Kasumi-1 (cell line): ENCODE measurements at places on chromosomes 4 and X.

- DNase-seq: no peak
Observed at GRCh38 chrX:53265771-53266574, 15.4 kb downstream of the IQSEC2 start.

DNA sequence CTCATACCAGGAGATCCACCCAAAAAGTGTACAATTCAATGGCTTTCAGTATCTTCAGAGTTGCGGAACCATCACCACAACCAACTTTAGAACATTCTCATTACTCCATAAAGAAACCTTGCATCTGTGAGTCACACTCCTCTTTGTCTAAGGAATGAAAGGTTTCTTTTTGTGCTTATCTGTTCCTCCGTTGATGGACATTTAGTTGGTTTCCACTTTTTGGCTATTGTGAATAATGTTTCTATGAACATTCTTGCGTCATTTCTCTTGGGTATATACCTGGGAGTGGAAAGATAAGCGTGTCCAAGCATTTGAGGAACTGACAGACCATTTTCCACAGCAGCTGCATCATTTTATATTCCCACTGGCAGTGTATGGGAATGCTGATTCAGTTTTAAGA is 10.6 kb downstream of the FAM184B start:
- DNase-seq: no peak

- DNase-seq: no peak
Observed at GRCh38 chrX:24651783-24652182, 4.6 kb upstream of the PCYT1B start.

- peak; percentile 64 for DNase-seq
Observed at GRCh38 chr4:175435381-175435783, 376.7 kb downstream of the GPM6A start.
